ENCODE measurements at places on chromosomes 12 and 14. TPM values are rescaled to one million over a fixed set of nuclear protein-coding genes. Genes with fewer than 3 reads are reported as not detected.

KRT77 gene
- not detected for total RNA-seq

GRIN2B gene
- 0.25 TPM for total RNA-seq

KRT78 gene
- total RNA-seq, result 0.40 TPM

DNA sequence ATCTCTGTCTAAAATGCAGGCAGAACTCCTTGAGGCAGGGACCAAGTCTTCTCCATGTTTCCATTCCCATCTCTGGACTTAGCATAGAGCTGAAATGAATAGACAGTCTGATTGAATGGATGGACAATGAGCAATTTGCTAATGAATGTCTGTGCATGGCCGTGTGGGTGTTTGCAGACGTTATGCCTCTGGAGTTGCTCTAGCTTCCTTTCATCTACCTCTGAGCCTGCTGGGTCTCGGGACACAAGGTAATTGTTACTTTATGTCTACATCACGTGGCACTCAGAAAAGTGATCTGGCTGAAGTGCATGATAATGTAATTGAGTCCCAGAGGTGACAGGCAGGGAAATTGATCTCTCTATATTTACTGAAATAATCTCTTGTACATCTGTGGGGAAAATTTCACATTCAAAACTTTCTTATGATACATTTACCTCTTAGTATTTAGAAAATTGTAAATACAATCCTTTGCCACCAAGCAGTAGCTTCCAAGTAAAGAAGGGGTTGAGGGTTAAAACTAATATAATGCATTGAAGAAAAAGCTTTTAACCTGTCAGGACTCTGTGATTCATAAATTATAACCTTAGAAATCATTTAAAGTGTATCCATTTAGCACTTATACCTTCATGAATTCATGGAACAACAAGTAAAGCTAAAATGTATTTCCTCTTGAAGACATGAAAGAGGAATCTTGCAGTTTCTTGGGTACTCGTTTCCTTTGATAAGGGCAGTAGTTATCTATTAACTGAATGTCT is 424.1 kb downstream of the APAF1 start:
- no peak for DNase-seq

DNA sequence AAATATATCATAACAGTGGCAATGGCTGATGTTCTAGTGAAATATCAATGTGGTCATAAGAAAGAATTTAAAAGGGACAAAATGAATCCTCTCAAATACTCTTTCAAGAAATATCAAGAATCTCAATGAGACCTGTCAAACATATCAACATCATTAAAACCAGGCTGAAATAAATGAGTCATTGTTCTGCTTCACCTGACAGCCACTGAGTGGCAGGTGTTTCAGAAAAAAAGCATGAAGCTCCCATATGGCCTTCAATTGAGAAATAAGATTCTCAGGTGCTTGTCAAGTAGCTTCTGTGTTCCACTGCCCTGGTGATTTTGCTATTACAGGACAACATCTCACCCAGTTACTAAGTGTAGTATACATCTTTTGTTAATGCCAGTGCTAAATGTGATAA is 21.5 kb downstream of the ANAPC5 start:
- no peak for DNase-seq

GRCh38 chr12:12007713-12008231 is 63.0 kb upstream of the BCL2L14 start:
- no peak for DNase-seq

DNA sequence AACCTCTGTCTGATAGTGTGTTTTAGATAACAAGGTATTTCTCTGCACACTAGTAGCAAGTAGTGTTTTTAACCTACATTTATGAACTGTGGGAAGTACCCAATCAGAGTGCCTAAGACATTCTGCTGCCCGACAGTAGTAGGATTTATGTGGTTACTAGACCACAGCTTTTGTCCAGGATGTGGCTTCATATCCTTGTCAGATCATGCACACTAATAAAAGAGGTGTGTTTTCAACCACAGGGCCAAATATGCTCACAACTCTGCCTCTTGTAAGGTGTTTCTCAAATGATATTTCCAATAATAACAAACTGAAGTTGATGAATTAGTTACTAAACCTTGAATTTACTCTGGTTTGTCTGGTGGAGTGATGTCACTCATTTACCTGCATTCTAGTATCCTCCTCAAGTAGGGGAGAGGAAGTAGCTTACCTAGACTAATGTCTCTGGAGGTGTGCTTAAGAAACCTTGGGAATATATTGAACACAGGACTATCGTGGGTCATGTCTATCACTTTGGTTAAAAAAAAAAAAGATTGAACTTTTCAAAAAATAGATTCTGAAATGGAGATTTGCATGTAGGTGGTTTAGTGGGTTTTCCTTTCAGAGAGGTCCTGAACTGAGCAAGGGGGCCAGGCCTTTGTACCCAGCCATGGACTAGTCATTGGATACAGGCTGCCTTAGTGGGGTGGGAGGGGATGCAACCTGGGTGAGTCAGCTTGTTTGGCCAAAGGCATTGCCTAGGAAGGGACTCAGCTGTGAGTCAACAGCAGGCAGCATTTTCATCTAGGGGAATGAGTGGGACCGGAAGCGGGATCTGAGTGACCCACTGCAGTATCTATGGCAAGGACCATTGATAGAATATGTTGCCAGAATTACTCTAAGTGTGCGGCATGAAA is 14.1 kb downstream of the FBXW8 start:
- DNase-seq, result no peak

DNA sequence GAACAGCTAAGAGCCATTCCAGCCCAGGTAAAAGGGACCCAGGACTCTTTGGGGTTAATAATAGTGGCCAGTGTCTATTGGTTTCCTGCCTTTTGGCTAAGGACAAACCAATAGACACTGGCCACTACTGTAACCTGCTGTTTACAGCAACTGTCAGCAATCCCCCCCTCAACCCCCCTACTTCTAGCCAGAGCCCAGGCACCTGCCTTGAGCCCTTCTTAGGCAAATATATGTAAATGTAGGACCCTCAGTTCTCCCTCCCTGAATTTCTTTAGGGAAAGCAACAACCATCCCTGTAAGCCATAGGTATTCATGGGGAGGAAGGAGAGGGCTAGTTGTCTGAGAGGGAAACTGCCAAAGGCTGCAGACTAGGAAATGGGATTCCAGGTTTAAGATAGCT is 22.3 kb downstream of the HOXC4 start:
- DNase-seq, result no peak

DNA sequence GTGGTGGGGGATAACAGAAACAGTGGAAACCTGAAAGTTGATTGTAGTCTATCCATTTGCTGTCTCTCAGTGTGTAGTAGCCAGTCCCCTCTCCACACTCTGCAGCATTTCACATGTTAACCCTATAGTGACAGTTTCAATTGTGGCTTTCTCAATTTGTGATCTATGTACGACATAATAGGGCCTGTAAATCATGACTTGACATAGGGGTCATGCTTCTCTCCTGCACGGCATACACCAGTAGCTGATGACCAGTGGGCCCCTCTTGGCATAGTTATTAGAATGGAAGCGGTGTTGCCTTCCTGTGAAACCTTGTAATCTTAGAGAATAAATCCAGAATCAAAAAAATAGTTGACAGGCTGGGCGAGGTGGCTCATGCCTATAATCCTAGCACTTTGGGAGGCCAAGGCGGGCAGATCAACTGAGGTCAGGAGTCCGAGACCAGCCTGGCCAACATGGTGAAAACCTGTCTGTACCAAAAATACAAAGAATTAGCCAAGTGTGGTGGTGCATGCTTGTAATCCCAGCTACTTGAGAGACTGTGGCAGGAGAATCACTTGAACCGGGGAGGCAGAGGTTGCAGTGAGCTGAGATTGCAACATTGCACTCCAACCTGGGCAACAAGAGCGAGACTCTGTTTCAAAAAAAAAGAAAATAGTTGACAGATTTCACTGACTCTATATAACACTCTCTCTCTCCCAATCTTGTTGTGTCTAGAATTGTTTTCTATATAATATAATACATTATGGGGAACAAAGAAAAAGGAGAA is 44.6 kb upstream of the VSX2 start:
- DNase-seq, result no peak

DNA sequence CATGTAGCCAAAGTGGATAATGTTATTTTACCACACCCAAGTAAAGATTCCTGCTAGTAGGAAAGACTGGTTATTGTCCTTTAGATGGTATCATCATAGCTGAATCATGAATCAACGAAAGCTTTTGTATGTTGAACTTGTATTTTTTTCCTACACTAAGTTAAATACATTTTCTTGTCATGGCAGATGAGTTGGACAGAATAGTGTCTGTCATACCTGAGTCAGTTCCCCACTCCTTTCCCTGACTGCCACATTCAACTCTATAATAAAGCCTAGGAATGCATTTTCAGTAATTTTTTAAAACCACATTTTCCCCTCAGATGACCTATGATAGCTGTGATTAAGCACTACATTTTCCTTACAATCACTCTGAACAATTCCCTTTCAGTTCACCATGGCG is 9.3 kb upstream of the PTHLH start:
- no peak for DNase-seq

DNA sequence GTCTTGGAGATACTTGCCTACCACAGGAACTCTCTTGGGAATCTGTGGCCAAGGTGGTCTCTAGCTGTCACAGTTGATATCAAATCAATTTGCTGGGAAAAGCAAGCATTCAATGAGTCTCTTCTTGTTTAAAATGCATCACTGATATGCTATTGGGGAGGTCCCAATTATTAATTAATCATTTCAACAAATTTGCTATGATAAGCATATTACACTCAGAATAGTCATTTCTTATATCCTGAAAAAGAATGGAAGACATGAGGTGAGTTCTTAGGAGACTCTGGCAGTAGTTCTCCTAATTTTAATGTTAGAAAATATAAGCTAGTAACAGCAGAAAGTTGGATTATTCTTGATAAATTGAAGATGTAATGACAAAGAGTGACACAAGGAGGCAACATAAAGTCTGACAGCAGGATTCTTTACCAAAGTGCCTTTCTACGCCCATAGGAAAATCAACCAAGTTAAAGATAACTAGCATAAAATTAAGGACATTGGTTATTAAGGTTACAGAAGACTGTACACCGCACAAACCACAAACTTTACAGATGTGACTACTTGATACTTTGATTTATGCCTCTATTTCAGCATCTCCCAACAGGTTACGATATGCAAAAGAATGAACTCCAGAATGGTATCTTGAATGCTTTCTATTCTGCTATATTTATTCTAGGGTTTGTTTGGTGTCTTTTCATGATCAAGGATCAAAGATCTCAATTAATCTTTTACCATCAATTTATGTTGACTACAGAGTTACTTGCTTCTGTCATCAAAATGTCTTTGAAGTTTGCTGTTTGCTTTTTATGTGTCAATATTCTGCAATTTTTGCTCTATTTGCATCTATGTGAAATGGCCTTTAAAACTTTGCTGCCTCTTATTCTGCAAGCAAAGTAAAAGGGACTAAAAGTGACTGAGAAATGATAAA is 349.6 kb upstream of the CLEC14A start:
- DNase-seq, result no peak

DNA sequence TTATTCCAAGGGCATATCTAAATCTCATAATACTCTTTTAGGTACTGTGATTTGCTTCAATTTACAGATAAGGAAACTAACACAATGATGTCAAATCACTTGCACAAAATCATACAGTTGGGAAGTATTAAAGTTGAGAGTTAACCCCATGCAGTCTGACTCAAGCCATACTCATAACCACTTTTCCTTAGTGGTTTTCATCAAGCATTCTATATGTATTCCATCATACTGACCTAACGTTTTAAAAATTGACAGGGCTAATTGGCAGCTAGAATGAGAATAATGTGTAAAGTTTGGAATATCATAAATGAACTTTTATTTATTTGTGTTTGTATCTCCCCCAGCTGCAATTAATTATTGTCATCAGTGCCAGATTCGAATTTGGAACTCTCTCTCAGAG is 20.9 kb downstream of the PUS7L start:
- DNase-seq, result no peak

All from thyroid gland (tissue), 4 donors.